ENCODE measurements at places on chromosomes 3 and 15.

GRCh38 chr3:148750296-148750695, 52.6 kb downstream of the AGTR1 start:
- DNase-seq, result no peak

DNA sequence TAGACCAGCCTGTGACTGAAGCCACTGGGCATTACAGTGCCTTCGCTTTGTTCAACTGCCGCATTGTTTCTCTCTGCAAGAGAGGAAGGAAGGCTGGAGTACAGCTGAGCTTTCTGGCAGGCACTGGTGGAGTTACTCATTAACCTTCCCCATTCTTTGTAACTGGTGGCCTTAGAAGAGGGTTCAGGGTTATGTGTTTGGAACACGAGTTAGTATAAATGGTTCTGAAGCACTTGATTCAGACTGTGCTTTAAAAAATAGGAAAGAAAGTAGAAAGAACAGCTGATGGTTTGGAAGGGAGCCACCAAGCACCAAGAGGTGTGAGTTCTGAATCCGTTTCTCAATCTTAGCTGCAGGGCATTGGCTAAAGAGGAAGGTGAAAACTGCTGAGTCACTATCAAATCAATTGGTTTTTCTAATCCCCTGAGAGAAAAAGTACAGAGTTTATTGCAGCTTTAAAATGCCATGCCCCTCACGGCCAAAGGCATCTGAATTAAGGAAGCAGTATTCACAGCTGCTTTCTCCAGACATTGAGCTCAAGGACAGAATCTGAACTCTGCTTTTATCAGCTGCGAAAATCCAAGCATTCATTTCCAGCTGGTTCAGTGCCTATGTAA, 3.6 kb downstream of the HGD start:
- no peak for DNase-seq

DNA sequence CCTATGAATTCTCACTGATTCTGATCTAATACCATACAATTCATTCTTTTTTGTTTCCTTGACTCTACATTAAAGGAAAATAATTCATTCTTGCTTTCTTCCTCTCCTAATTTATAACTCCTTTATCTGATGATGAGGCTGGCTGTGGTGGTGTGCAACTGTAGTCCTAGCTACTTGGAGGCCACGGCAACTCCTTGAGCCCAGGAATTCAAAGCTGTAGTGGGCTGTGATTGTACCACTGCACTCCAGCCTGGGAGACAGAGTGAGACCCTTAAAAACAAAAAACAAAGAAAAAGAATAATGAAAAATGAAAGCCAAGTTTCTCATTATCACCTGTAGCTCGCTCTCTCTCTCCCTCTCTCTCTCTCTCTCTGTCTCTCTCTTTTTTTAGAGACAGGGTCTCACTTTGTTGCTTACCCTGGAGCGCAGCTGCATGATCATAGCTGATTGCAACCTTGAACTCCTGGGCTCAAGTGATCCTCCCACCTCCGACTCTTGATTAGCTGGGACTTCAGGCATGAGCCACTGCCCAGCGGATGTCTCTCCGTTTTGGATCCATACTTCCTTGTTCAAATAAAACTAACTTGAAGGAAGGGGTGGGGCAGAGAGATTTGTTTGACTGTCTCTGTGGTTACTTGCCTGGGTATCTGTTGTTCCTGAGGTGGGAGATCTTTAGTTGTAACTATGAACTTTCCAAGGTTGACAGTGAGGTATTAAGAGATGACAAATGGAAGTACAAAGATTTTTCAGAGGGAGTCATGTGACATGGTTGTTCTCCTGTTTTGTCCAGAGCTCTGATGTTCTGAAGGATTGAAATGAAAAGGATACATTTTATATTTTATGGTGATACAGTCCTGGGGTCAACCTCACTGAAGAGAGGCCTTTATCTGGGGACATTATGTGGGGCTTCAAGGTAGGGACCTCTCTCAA, 46.9 kb downstream of the STARD9 start:
- DNase-seq, result no peak

GRCh38 chr15:23538648-23539047, 26.8 kb upstream of the MKRN3 start:
- DNase-seq, result no peak
